SIG-M5 (cell line): ENCODE measurements at places on chromosomes 2 and 18.

DNA sequence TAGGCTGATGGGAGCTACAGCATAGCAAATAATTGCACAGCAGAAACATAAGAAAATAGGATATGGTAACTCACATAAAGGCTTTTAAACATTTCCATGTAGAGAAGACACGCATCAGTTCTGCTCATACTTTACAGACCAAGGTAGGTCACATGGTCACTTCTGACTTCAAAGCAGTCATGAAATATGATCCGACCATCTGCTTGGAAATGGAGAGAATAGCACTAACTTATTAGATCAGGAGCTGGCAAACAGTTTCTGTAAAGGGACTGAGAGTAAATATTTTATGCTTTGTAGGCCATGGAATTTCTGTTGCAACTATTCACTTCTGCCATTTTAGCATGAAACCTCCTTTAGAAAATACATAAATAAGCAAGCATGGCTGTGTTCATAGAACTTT is 936.6 kb upstream of the FANCL start:
- no peak for DNase-seq

DNA sequence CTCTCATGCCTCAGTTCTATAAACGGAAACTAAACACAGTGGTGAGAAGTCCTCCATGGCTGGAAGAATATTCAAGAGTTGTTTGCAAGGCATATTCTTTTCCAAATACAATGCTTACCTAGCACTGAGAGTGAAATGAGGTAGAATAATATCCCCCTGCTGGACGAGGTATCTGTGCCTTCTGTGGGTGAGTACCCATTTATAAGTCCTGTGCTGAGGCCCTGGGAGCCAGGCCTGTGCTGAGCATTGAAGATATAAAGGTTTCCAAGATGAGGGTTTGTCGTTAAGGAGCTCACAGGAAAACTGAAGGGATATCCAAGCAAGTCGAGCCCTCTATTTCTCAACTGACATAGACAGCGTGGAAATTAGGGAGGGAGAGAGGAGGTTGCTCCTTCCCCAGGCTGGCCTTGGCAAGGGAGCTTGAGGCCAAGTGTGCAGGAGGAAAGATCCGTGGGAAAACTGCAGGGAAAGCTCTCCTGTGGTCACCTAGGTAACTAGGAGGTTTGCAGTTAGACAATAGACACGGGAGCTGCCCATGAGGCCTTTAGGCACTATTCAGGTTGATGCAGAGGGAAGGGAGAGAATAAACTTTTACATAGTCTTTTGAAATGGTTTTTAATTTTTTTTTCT is 17.6 kb downstream of the PTPRM start:
- DNase-seq: no peak

GRCh38 chr2:177817300-177817699 is 255.3 kb downstream of the PDE11A start:
- no peak for DNase-seq

DNA sequence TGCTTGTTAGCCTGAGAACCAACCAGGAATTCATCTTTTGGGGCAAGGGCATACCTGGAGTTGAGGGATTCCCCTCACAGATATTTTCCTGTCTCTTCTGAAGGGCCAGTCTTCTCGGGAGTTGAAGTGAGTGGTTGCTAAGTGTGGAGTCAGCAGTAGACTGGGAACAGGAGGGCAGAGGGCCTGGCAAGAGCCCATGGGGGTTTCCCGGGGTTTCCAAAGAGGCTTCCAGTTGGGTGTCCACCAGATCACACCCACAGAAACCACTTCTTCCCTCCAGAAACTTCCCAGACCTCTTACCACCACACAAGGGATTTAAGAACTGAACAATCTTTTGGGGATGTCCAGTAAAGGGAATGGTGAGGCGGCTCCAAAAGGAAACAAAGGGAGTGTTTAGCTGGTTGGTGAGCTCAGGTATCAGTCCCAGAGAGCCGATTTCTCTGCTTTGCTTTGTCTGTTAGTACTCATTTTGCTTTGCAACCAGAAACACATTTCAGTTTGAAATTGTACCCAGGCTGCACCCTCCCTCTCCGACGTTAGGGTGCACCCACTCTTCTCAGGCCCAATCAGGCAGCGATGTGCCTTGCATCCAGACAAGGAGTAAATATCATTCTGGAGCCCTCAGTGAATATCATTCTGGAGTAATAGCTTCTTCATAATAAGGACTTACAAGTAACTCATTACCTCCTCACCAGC is 47.5 kb upstream of the SPATS2L start:
- no peak for DNase-seq

GRCh38 chr2:126534478-126534877 is 121.5 kb upstream of the GYPC start:
- DNase-seq: no peak
